8988T (cell line): ENCODE measurements at places on chromosomes 5 and 9.

- no peak for DNase-seq
Measured at GRCh38 chr9:16608906-16609305, 261.6 kb downstream of the BNC2 start.

GRCh38 chr9:22363421-22363887, 83.2 kb upstream of the DMRTA1 start:
- DNase-seq, result no peak

- no peak for DNase-seq
Measured at GRCh38 chr9:32525709-32526030, 326 bp downstream of the RIGI start.

DNA sequence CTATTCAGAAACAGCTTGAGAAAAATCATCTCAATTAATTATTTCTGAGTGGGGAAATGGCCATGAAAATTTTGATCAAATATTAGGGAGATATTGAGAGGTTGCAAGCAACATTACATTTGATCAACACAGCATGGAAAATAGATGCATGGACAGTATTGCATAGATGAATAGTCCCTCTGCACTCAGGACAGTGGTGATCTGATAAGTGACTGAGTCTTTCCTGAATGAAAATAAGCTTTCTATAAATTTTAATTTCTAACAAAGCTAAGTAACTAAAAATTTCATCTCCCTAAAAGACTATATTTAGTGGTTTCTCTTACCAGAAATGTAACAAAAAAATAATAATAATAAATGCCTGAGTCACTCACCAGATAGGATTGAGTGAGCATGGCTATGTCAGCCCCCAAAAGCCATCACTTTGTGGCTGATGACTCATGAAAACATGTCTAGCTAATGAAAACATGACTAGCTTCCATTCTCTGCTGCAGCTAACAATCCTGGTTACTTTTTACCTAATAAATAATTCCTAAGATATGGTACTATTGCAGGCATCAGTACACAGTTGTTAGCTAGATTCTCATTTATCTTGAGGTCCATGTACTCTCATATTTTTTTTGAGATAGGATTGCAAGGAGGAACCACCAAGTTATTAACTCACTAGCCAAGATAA, 1294.8 kb upstream of the ACO1 start:
- no peak for DNase-seq

DNA sequence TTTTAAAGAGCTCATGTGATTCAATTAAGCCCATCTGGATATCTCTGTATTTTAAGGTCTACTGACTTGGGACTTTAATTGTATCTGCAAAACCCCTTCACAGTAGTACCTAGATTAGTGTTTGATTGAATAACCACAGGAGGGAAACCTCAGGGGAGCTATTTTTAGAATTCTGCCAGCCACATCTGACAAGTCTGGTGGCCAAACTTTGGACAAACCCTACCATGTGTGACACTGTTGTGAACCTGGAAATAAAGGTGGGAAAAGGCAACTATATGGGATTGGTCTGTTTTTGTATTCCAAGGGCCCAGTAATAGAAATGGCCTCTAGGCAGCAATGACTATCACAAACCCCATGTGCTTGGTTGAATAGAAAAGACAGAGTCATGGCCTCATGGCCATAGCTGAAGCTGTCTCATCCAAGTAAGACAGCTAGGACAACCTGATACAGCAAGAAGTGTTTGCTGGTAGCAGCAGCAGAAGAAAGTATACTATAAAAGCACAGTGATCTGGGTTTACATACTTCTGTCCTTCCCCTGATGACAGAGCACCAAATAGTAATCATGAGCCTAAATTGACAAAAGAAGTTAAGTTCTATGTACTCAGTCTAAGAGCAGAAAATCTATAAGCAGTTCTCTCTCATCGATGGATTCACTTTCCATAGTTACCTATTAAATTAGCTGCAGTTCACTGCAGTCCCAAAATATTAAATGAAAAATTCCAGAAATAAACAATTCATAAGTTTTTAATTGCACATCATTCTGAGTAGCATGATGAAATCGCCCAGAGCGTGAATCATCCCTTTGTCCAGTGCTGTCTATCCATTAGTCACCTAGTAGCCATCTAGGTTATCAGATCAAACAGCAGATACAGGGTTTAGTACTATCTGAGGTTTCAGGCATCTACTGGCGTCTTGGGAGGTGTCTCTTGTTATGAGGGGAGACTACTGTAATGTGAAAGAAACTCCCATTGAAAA, 189.8 kb downstream of the ARHGAP26 start:
- no peak for DNase-seq

GRCh38 chr9:36765077-36765390, 192.3 kb downstream of the MELK start:
- DNase-seq, result no peak

DNA sequence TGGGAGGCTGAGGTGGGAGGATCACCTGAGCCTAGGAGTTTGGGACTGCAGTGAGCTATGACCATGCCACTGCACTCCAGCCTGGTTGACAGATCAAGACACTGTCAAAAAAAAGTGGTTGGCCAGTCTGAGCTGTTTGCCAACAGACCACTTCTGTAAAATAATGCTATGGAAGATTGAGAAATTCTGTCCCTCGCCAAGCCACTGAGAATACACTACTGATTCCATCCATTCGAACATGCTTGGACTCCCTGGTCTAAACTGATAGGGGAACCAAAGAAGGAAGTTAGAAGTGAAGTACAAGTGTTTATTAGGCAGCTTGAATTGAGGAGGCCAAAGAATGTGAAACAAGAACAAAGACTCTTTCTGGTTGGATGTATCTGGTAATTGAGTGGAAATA, 27.2 kb downstream of the ENC1 start:
- no peak for DNase-seq

GRCh38 chr9:135065804-135066203, 21.7 kb upstream of the OLFM1 start:
- no peak for DNase-seq

- DNase-seq, result no peak
Measured at GRCh38 chr9:567747-568305, 273.7 kb upstream of the DMRT1 start.

GRCh38 chr5:1103093-1103492, 8.8 kb downstream of the SLC12A7 start:
- no peak for DNase-seq

DNA sequence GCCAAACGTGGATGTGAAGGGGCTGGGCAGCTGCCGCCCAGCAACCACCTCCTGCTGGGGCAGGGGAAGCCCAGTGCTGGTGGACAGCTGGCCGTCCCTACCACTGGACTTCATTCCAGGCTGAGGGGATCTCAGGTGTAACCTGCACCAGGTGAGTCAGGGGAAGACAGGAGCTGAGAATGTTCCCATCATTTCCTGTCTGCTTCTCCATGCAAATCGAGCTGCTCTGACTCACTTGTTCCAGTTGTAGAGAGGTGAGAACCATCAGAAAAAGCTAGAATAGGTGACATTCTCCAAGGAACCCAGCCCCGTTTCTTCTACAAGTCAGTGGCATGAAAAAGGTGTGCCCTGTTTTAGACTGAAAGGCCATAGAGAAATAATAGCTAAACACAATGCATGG, 21.8 kb upstream of the BARX1 start:
- DNase-seq, result no peak

- DNase-seq, result no peak
Measured at GRCh38 chr9:101915482-101915881, 177.0 kb upstream of the GRIN3A start.

GRCh38 chr9:104944356-104944755, 16.4 kb upstream of the ABCA1 start:
- no peak for DNase-seq

DNA sequence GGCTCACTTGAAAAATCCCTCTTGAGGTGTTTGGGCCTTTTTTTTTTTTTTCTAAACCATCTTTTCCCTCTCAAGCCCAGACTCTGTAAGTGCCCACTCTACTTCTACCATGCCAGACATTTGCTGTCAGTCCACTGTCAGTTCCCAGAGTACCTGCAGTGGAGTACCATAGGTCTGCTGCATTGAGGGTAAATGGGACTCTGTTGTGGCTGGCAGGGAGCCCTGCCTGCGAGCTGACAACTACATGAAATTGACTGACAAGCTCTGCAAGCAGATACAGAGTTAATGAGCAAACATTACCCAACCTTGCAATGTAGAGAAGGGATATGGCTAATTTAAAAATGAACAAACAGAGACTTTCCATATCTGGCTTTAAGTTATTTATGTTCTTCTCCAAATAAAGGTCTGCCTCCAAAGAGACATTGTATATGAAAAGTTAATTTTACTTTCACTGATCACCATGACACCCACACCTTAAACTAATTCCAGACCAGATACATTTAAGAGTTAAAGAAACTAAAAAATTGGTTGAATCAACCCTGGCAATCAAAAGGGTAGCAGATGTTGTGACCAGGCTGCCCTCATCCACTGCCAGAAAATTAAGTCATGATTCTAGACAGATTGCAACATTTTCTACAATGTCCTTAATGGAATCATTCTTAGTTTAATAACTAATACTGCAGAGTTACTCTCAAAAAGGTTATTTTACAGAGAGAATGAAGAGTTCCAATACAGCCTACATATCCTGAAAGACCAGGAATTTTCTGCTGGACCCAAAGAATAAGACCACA, 100.4 kb upstream of the PAM start:
- DNase-seq, result no peak

- DNase-seq, result peak; percentile 100
Measured at GRCh38 chr5:1008451-1009358, at the start of gene NKD2. Gene NKD2 (plus strand): TSS chr5:1008802. CDS start chr5:1009058, 256 bp downstream.

- DNase-seq, result no peak
Measured at GRCh38 chr5:93433422-93433821, 147.6 kb downstream of the NR2F1-AS1 start.

DNA sequence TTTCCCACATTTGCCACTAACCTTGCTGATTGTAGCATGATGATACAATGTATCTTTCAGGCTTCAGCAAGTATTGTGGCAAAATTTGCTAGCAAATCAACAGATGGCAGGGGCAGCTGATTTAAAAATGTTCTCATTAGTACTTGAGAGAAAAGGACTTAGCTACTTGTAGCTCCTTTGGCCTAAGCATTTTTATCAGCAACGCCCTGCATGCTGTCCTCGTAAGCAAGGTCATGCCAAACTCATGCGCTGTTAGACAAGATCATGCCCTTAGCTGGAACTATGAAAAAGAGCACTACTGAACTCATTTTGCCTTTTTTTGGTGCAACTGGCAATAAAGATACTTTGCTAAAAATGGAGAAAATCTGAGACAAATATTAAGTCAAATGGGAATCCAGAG, 197.1 kb downstream of the ICE1 start:
- DNase-seq, result no peak

DNA sequence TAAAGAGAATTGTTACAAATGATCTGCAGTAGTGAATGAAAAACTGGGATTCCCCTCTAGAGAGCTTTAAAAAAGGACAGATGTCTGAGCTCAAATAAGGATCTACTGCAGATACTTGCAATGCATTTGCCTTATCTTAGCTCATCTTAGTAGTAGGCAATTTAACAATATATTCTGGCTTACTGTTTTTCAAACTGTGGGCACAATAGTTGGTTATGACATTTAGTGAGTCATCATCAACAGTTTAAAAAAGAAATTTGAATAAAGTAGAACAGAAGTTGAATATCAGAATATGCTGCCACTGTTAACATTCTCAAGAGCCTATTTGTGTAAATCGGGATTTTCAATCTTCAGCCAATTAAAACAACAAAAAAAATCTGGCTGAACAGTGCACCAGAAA, 6.7 kb upstream of the CAST start:
- DNase-seq, result no peak

GRCh38 chr9:136373300-136374182, at the start of gene CARD9:
Gene CARD9 (minus strand): TSS chr9:136373669. CDS start chr9:136372078, 1,591 bp downstream.
- DNase-seq, result no peak

- DNase-seq, result no peak
Measured at GRCh38 chr9:463455-464171, 248.9 kb downstream of the DOCK8 start.

GRCh38 chr5:65261499-65261898, 220.2 kb downstream of the ADAMTS6 start:
- DNase-seq, result no peak
